Type B pancreatic cell (in vitro differentiated cells): ENCODE measurements at places on chromosomes 7 and 10. TPM values are rescaled to one million over a fixed set of nuclear protein-coding genes. Genes with fewer than 3 reads are reported as not detected.

DNA sequence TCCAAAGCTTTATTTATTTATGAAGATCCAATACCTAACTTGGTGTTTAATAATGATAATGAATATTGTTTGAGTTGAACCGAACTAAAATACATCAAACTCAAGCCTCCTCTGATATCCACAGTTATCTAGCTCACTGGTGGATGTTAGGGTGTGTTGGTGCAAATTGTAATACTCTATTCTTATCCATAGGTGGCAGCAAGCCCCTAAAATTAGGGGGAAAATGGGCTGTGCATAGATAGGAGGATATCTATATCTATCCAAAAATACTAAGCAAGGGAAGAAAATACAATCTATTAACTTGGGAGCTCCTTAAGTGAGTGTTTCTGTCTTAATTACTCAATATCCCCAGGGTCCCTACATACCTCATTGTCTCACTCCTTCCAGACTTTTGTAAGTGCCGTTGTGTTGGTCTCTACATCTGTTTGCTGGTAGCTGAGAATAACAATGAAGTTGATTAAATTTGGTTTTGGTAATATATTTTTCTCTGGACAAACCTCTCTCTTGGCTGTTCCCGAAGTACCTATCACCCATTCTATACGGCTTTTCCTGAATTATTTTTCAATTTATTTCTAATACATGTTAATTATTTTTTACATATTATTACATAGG is 55.0 kb upstream of the VWDE start:
- no peaks in the 10 kb centered on the region for H3K27me3 ChIP-seq
- no peak for DNase-seq
- H3K36me3 ChIP-seq = no peaks in the 10 kb centered on the region
- no peak overlapping the region for H3K27ac ChIP-seq

- peaks cover 17% of the 10 kb centered on the region for H3K4me1 ChIP-seq
- H3K36me3 ChIP-seq = peaks cover 10% of the 10 kb centered on the region
- H3K27ac ChIP-seq = peak overlapping the region; percentile 40
- no peak overlapping the region for H3K4me3 ChIP-seq
- DNase-seq = no peak
- H3K27me3 ChIP-seq = no peaks in the 10 kb centered on the region
These were observed 70.3 kb upstream of the MXI1 start for GRCh38 chr10:110137142-110137545.

- H3K27ac ChIP-seq = no peak overlapping the region
- no peaks in the 10 kb centered on the region for H3K36me3 ChIP-seq
- H3K4me3 ChIP-seq = peak overlapping the region; percentile 51
- peaks cover 6% of the 10 kb centered on the region for H3K4me1 ChIP-seq
- DNase-seq = no peak
These were observed 3.0 kb downstream of the PIP4K2A start for GRCh38 chr10:22711373-22711772.

GRCh38 chr7:149156898-149157297 is 9.6 kb downstream of the ZNF398 start:
- no peak for DNase-seq
- no peaks in the 10 kb centered on the region for H3K27me3 ChIP-seq
- peaks cover 6% of the 10 kb centered on the region for H3K4me1 ChIP-seq
- no peak overlapping the region for H3K27ac ChIP-seq
- peaks cover 43% of the 10 kb centered on the region for H3K36me3 ChIP-seq

DNA sequence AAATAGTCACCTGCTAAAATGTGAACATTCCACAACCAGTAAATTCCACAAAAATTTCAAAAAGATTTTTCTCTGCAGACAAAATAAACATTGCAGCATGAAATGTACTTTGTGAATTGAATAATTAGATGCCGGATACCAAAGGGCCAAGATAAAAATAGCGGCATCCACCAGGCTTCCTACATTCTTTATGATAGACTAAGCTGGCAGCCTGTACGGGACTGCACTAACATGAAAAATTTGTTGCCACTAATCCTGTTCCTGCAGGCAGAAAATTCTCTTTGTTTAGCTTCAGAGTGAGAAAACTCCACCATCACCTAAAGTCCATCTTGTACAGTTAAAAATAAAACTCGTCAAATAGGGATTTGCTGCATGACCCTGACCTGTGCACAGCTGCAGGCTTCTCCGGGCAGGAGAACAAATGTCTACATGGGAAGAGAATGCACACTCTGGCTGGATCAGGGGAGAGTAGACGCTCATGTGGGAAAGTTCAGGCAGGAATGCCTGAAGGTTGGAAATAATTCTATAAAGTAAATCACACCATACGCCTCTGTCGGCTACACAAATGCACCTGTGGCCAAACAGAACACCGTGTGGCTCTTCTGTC is 15.6 kb upstream of the ADO start:
- H3K27me3 ChIP-seq = peaks cover 9% of the 10 kb centered on the region
- H3K27ac ChIP-seq = no peak overlapping the region
- H3K4me1 ChIP-seq = peaks cover 11% of the 10 kb centered on the region
- no peak for DNase-seq

DNA sequence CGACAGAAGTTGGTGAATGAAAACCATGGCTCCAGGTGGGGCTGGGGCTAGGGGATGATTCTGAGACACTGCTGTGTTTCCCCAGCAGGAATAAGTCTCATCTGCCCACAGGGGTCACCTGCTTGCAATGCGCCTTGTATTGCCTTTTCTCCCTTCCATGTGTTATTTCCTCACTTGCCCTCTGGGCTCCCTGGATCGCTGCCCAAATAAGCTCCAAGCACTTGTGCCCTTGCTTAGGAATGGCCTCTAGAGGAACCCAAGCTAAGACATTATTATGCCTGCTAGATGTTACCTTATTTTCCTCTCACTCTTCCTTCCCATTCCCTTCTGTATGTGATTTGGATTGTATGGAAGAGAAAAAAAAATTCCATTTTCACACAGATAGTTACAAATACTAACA is 24.8 kb upstream of the PLPP4 start:
- peaks cover 21% of the 10 kb centered on the region for H3K27me3 ChIP-seq
- H3K27ac ChIP-seq = no peak overlapping the region
- H3K4me3 ChIP-seq = no peak overlapping the region
- DNase-seq = no peak
- H3K36me3 ChIP-seq = no peaks in the 10 kb centered on the region

- H3K27ac ChIP-seq = no peak overlapping the region
- peaks cover 6% of the 10 kb centered on the region for H3K4me1 ChIP-seq
These were observed 8.9 kb upstream of the EXOC6 start for GRCh38 chr10:92839191-92840085.

DNA sequence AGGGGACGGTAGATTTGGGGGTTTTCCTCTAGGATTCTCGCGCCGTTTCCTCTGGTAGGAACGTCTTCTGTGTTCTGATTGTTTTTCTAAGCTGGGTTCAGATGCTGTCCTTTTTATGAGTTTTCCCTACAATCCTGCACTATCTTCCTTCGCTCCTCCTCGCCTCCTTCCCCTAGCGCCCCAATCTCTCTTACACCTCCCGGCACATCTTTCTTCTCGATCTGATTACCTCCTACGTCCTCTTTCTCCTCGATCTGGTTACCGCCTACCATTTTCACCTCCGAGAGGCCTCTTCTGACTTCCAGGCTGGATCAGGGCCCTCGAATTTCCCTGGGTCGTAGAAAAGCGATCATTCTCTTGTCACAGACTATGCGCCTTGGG is 413 bp downstream of the BUD31 start:
- peak overlapping the region; percentile 98 for H3K4me3 ChIP-seq
- no peak for DNase-seq
- H3K27ac ChIP-seq = peak overlapping the region; percentile 98
- H3K27me3 ChIP-seq = no peaks in the 10 kb centered on the region
- H3K36me3 ChIP-seq = peaks cover 17% of the 10 kb centered on the region

- no peaks in the 10 kb centered on the region for H3K4me1 ChIP-seq
- H3K27me3 ChIP-seq = peaks cover 54% of the 10 kb centered on the region
- H3K36me3 ChIP-seq = no peaks in the 10 kb centered on the region
- H3K4me3 ChIP-seq = peak overlapping the region; percentile 90
These were observed 372 bp upstream of the TMEM130 start for GRCh38 chr7:98870121-98870651.

GRCh38 chr7:30920021-30920583 is 8.4 kb downstream of the AQP1 start:
- H3K4me1 ChIP-seq = peaks cover 24% of the 10 kb centered on the region
- no peak for DNase-seq
- H3K27me3 ChIP-seq = no peaks in the 10 kb centered on the region
- H3K27ac ChIP-seq = peak overlapping the region; percentile 55
- no peaks in the 10 kb centered on the region for H3K36me3 ChIP-seq

- H3K4me3 ChIP-seq = no peak overlapping the region
- H3K36me3 ChIP-seq = no peaks in the 10 kb centered on the region
- H3K27me3 ChIP-seq = no peaks in the 10 kb centered on the region
- DNase-seq = no peak
- peaks cover 14% of the 10 kb centered on the region for H3K4me1 ChIP-seq
These were observed 143.3 kb downstream of the HDAC9 start for GRCh38 chr7:18638594-18639452.

DNA sequence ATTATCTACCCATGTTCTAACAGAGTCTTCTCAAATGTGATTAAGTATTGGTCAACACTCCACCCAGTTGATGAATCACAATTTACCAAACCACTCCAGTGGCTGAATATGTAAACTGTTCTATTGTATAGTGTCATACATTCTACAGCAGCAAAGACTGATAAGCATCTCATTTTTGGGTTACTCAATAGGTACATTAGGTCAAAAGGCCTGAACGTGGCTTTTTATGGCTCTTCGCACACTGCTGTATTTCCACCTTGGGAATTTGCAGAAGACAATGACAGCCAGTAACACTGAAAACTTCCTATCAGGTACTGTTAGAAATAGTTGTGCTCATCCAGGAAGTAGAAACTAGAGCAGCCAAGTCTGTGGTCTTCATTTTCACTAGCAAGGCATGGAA is 166.9 kb downstream of the GLI3 start:
- peaks cover 67% of the 10 kb centered on the region for H3K4me1 ChIP-seq
- no peak overlapping the region for H3K4me3 ChIP-seq
- peak overlapping the region; percentile 53 for H3K27ac ChIP-seq
- no peaks in the 10 kb centered on the region for H3K27me3 ChIP-seq
- no peak for DNase-seq
- H3K36me3 ChIP-seq = peaks cover 20% of the 10 kb centered on the region

DNA sequence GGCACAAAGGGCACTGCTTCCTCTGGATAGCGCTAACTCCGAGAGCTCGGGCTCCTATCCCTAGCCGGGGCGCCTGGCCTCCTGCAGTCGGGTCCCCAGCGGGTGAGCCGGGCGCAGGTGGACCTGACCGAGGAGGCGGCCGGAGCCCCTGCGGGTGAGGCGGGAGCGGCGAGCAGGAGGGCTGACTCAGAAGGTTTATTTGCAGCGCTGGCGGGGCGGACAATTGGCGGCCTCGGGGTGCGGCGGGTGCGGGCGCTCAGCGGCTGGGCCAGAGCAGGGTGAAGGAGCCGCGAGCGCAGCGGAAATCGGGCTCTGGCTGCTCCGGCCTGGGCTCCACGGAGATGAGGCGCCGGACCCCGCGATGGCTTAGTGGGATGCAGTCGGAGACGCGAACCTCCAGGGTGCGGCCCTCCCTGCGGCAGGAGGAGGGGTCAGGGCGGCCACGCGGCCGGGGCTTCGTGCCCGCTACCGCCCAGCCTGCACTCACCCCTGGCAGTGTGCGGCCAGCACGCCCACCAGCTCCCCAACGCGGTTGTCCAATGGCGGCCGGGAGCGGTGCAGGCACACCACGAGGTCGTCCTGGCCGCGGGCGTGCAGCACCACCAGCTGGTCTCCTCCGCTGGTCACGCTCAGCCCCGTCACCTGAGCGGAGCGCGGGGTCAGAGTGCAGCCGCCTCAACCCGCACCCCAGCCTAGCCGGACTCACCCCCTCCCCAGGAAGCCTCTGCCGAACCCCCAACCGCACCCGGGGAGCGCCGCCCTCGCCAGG is 16.1 kb downstream of the MYO1G start:
- peak; percentile 72 for DNase-seq
- peaks cover 22% of the 10 kb centered on the region for H3K27me3 ChIP-seq
- no peak overlapping the region for H3K27ac ChIP-seq
- H3K36me3 ChIP-seq = no peaks in the 10 kb centered on the region

DNA sequence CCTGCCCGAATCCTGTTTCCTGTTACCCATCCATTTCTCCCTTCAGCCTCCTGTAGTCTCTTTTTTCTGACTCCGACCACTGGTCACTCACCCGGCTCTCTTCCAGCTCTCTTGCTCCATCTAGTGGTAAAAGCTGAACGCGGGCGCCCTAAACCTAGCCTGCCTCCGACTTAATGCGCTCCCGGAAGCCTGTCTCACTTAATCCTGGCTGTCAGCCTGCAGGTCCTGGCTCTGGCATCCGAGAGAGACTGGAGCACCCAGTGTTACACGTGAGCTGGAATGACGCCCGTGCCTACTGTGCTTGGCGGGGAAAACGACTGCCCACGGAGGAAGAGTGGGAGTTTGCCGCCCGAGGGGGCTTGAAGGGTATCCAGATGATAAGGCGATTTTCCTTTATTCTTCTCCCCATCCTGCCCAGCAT is 10.3 kb downstream of the SUMF2 start:
- H3K4me1 ChIP-seq = peaks cover 6% of the 10 kb centered on the region
- peaks cover 13% of the 10 kb centered on the region for H3K36me3 ChIP-seq
- peak overlapping the region; percentile 13 for H3K4me3 ChIP-seq
- no peaks in the 10 kb centered on the region for H3K27me3 ChIP-seq

The SLC39A12 gene
- not detected in 2 replicates for total RNA-seq

The OGDHL gene
- 12.3 and 15.6 TPM in 2 replicates for total RNA-seq

The LIPF gene
- total RNA-seq = 19.6 TPM in 1 of 2 replicates, not detected in the other

The BLNK gene
- 21.7 and 59.8 TPM in 2 replicates for total RNA-seq

The PHTF2 gene
- total RNA-seq = 11.5 and 18.6 TPM in 2 replicates
